ENCODE measurements at places on chromosomes 12 and 14. TPM values are rescaled to one million over a fixed set of nuclear protein-coding genes. Genes with fewer than 3 reads are reported as not detected.

- DNase-seq: no peak
These were observed 43.9 kb upstream of the PLEKHG6 start for GRCh38 chr12:6266541-6266966.

DNA sequence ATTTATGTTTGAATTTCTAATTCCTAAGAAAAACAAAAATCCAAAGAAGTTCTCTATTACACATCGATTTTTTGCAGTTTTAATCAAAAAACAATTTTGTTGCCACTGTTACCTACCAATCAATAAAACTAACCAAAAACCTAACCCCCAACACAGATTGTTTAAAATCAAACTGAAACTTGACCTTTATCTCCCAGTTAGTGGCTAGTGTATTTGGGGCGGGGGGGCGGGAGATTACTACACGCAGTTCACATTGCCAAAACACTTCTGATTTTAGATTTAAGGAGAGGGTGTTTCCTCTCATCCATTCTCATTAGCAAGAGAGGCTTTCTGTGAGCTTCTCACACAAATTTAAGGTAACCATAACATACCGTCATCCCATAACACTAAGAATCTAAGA is 6.4 kb downstream of the CDC42BPB start:
- no peak for DNase-seq

GRCh38 chr14:91186515-91187066 is 57.9 kb downstream of the GPR68 start:
- no peak for DNase-seq

DNA sequence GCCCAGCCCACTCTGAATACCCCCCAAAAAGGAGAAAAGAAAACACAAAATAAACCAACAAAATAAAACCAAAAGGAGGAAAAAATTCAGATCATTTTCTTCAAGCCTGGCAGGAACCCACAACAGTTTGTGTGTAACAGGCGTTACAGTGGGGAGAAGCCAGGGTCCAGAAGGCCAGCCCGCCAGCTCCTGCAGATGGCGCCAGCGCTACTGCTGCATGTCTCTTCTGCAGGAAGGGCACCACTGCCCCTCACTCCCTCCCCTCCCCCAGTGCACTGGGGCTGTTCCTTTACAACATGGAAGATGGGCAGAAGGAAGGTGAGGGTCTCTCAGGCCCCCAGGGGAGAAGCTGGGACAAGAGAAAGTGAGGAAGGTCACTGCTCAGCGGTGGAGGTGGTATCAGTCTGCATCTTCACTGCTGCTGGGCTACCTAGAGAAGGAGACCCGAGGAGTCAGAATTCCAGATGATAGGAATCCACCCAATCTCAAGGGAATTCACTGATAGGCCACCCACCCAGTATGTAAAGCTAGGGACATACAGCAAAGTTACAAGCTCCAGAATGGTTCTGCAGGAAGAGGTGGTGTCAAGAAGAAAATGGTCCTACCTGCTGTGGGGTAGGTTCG is 2.3 kb upstream of the NOP2 start:
- no peak for DNase-seq

GRCh38 chr14:91205459-91205858 is 39.0 kb downstream of the GPR68 start:
- no peak for DNase-seq

GRCh38 chr12:104351057-104351983 is 47.8 kb downstream of the EID3 start:
- DNase-seq: no peak

- DNase-seq: no peak
These were observed 4.1 kb downstream of the CDKN1B start for GRCh38 chr12:12721176-12721751.

- no peak for DNase-seq
These were observed 230.4 kb downstream of the SPTSSA start for GRCh38 chr14:34231626-34232025.

- DNase-seq: no peak
These were observed 69.0 kb upstream of the REP15 start for GRCh38 chr12:27627123-27627852.

DNA sequence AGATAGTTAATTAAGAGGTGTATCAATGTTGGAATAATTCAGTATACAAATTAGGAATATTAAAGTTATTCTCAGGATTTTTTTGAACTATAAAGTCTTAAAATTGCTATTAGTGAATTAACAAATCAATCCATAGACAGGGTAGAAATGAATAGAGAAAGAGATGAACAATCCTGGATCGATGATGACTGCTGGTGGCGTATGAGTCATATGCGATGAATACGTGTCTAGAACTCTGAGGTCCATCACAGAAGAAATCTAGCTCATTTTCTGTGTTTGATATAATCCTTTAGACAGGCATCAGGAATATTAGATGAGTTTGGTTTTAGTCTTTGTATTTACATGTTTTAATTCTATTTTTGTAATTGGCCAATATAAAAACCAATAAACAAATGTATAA is 85.4 kb upstream of the RTL1 start:
- DNase-seq: no peak

- DNase-seq: no peak
These were observed 36.3 kb downstream of the STK38L start for GRCh38 chr12:27280412-27280811.

DNA sequence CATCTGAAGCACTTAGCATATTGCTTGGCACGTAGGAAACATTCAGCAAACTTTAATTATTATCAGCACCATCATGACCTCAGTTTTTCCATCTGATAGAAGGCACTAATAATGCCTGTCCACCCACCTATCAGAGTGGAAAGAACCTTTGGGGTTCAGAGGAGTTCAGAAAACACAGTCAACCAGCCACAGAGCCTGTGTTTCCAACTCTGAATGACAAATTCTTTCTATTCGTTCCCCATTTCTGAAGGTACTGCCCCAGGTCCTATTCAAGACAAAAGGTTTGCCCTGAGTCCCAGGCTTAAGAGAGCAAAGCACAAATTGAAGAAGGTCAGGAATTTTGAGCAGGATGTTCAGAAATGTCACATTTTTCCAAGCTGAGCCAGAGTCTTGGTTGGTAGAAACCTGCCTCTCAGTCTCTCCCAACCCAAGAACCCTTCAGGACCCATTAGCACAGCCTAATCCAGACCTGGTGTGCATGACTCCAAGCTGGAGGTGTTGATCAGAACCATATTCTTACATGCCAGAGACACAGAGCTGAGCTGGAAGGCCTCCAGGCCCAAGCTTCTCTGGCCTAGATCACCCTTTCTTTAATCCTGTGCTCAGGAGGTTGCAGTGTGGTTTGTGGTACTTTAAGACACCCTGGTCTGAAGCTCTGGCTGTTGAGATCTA is 114.4 kb downstream of the TBX5 start:
- DNase-seq: no peak

GRCh38 chr12:25054783-25055144 is 105.9 kb upstream of the BCAT1 start:
- no peak for DNase-seq

DNA sequence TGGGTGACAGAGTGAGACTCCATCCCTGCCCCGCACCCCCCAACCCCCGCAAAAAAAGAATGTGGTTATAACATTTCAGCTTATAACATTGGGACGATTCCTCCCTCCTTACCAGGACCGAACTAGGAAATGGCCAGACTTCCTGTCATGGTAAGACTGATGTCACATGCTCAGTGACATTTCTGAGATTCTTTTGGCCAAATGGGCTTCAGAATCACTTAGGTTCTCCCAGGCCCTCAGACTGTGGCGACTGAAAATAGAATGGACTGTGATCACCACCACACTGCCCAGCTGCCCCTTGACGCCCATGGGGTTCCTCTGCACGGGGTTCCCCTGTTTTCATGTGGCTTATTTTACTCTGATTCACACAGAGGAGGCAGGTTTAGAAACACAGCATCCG is 115.0 kb upstream of the EVL start:
- no peak for DNase-seq

GRCh38 chr12:3081091-3081490 is 3.9 kb downstream of the TSPAN9 start:
- DNase-seq: no peak

GRCh38 chr12:24482882-24483604 is 465.9 kb downstream of the BCAT1 start:
- DNase-seq: no peak

- DNase-seq: no peak
These were observed 190.2 kb downstream of the TMEM117 start for GRCh38 chr12:44026046-44026445.

GRCh38 chr12:113196582-113196981 is 11.1 kb downstream of the RITA1 start:
- DNase-seq: no peak

DNA sequence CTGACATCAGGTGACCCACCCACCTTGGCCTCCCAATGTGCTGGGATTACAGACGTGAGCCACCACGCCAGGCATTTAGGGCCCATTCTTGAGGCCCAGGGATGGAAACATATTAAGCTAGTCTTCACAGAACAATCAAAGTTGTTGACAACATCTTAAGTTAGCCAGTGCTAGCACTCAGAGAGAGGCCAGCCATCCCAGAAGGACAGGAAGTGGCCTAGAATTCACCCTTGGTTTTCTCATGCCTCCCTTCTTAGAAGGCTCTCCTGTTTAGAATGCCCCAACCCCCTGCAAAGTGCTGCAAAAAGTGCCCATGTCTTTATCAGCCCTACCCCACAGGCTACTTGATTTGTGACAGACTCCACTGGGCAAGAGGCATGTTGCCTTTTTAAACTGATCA is 12.1 kb upstream of the OR6J1 start:
- no peak for DNase-seq

- DNase-seq: no peak
These were observed 37.3 kb downstream of the AKAP6 start for GRCh38 chr14:32366256-32366879.

GRCh38 chr12:76551482-76551888 is 8.1 kb downstream of the OSBPL8 start:
- DNase-seq: no peak

DNA sequence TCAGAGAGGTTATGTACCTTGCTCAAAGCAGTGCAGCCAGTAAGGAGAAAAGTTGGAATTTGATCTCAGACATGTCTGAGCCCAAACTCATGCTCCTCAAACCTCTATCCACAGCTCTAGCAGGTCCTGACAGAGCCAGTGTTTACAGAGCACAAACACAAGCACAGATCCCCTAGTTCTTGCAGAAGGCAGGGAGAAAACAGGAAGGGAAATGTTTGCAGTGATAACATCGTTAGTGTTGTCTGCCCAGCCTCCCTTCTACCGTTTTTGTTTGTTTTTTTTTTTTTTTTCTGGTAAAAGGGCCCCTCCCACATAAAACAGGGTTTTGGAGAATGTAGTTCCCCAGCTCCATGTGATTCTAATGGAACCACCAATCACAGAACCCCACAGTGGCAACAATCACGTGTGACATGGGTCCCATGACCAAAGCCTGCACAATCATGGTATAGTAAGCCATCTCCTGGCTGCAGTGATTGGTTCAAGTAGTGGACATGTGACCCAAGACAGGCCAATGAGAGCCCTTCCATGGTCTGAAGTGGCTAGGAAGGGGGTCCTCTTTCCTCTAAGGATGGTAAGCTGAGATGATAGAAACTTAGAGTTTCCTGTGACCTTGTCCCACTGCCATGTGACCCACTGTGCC is 513.4 kb downstream of the MED13L start:
- DNase-seq: no peak

- no peak for DNase-seq
These were observed 77.1 kb upstream of the ACTN1 start for GRCh38 chr14:69055999-69056788.

- no peak for DNase-seq
These were observed 50.0 kb downstream of the LGMN start for GRCh38 chr14:92698393-92698792.

DNA sequence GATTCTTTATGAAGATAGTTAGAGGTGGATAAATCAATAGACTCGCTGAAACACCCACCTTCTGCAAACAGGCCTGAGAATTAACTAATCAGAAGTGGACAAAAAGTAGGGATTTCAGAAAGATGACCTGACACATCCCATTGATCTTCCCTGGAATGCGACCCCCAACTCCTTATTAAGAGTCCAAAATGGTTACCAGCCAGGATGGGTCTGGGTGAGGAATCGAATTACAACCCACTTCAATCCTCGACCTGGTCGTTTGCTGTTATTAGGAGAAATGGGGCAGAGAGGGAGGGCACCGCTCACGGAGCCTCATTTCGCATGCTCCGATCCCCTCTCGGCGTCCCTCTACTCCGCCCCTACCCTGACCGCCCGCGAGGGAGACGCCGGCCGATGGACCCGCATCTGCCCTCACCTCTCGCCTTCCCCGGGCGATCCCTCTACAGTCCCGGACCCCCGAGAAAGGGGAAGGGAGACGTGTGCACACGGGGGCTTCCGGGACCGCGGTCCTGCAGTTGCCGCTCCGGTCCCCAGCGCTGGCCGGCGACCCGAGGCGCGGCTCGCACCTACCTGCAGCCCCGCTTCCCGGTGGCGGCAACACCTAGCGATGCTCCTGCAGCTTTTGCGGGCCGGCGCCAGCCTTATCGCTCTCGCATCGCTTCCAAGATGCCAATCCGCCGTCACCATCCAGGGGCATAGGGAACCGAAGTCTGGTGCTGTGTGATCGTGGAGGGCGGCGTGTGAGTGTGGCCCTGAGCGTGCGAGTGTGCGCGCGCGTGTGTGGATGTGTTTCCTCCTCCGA is 69.3 kb upstream of the USP15 start:
- no peak for DNase-seq

GRCh38 chr14:89681086-89682018 is 264.3 kb upstream of the FOXN3 start:
- DNase-seq: no peak

DNA sequence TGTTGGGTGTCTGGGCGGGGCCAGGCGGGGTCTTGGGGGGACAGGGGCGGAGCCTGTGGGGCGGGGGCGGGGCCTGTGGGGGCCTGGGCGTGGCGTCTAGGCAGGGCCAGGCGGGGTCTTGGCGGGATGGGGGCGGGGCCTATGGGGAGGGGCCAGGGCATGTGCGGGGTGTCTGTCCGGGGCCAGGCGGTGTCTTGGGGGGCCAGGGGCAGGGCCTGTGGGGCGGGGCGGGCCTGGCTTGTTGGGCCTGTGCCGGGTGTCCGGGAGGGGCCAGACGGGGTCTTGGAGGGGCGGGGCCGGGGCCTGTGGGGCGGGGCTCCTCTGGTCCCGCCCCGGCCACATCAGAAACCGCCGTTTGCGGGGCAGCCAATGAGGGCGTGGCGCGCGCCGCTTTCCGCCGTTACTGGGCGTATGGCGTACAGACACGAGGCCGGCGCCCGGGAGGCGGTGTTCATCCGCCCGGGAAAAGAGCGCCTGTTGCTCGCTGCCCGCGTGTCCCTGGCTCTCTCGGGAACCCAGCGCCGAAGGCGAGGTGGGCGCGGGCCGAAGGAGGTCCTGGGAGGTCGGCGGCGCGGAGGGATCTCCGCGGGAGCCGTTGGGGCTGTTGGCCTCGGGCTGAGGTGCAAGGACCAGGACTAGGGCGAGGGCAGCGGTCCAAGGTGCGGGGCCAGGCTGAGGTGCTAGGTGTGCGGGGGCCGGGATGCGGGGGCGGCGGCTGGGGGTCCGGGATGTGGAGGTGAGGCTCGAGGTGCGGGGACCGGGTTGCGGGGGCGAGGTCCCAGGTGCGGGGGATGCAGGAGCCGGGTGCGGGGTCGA is at the start of gene PIWIL1:
Gene PIWIL1 (plus strand): TSS at position 400 of the 816 bp plus-strand sequence. CDS start 4,705 bp downstream, outside the sequence.
- DNase-seq: no peak

BCL11B gene
- 174 TPM for total RNA-seq

MYRFL gene
- not detected for total RNA-seq

GNB3 gene
- 0.26 TPM for total RNA-seq

KRT5 gene
- total RNA-seq: not detected

OR11H7 gene
- not detected for total RNA-seq

TAS2R19 gene
- 3.2 TPM for total RNA-seq

GAS2L3 gene
- total RNA-seq: 0.47 TPM

IL26 gene
- total RNA-seq: not detected

ACSS3 gene
- total RNA-seq: not detected

KLRC2 gene
- total RNA-seq: not detected

TTC9 gene
- 11.7 TPM for total RNA-seq

All from T-helper 17 cell (primary cell).